ENCODE measurements at places on chromosomes 6 and 20.

DNA sequence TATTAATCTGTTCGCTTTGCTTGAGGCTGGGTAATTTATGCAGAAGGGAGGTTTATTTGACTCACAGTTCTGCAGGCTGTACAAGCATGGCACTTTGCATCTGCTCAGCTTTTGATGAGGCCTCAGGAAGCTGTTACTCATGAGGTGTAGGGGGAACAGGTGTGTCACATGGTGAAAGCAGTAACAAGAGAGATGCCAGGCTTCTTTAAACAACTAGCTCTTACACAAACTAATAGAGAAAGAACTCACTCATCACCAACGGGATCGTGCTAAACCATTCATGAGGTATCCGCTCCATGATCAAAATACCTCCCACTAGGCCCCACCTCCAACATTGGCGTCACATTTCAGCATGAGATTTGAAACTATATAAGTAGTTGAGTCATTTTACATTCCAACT lies 34.4 kb upstream of the GCLC start:
- no peaks in the 10 kb centered on the region for H3K36me3 ChIP-seq
- H3K4me3 ChIP-seq: no peak overlapping the region
- H3K27ac ChIP-seq: no peak overlapping the region
- H3K4me1 ChIP-seq: peaks cover 5% of the 10 kb centered on the region

- no peak for DNase-seq
- H3K4me3 ChIP-seq: no peak overlapping the region
These were observed 67.2 kb downstream of the SSR1 start for GRCh38 chr6:7245668-7246393.

- H3K4me1 ChIP-seq: no peaks in the 10 kb centered on the region
- no peak overlapping the region for H3K27ac ChIP-seq
- DNase-seq: no peak
- H3K4me3 ChIP-seq: no peak overlapping the region
These were observed 83.0 kb downstream of the SNX5 start for GRCh38 chr20:17885544-17885943.

DNA sequence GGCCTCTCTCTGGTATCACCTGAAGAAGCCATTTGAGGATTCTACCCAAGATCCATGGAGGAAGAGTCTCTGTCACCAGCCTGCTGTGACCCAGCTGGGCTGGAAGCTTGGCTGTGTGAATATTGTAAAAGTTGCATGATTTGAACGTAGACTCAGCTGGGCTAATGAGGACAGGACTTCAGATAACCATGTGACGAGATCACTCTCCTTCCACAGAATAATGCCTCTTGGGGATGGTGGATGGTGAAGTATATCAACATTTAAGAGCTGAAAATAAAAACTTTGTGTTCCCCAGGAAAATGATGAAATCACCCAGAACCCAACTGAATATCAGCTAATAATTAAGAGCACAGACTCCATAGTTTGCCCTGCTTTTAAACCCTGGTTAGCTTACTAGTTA lies 427.9 kb downstream of the CD83 start:
- no peak for DNase-seq
- H3K27ac ChIP-seq: no peak overlapping the region
- H3K36me3 ChIP-seq: no peaks in the 10 kb centered on the region
- H3K4me3 ChIP-seq: no peak overlapping the region

GRCh38 chr6:28865401-28866204 lies 58.2 kb downstream of the TRIM27 start:
- no peaks in the 10 kb centered on the region for H3K4me1 ChIP-seq
- H3K36me3 ChIP-seq: no peaks in the 10 kb centered on the region
- no peaks in the 10 kb centered on the region for H3K27me3 ChIP-seq

- H3K27me3 ChIP-seq: no peaks in the 10 kb centered on the region
- no peak overlapping the region for H3K27ac ChIP-seq
- H3K4me3 ChIP-seq: no peak overlapping the region
- no peak for DNase-seq
- no peaks in the 10 kb centered on the region for H3K36me3 ChIP-seq
- no peaks in the 10 kb centered on the region for H3K4me1 ChIP-seq
These were observed 298.9 kb upstream of the BMP2 start for GRCh38 chr20:6468423-6469116.

DNA sequence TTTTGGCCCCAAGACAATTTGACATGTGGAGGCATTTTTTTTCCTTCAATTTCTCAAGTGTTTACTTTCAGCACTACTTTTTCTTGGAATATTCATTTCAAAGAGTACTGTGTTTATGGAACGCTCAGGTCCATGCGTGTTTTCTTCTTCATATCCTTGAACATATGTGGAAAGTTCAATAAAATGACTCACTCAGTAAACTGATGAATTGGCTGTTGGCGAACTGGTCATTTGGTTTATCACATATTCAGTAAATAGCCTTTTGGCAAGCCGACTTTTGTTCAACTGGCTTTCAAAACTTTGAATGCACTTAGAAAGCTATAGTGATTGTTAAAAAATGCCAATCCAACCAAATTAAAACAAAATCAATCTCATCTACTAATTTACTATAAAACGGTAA lies 964.6 kb upstream of the SLC35B3 start:
- H3K27ac ChIP-seq: no peak overlapping the region
- no peaks in the 10 kb centered on the region for H3K27me3 ChIP-seq
- DNase-seq: no peak
- H3K4me1 ChIP-seq: no peaks in the 10 kb centered on the region
- no peaks in the 10 kb centered on the region for H3K36me3 ChIP-seq

DNA sequence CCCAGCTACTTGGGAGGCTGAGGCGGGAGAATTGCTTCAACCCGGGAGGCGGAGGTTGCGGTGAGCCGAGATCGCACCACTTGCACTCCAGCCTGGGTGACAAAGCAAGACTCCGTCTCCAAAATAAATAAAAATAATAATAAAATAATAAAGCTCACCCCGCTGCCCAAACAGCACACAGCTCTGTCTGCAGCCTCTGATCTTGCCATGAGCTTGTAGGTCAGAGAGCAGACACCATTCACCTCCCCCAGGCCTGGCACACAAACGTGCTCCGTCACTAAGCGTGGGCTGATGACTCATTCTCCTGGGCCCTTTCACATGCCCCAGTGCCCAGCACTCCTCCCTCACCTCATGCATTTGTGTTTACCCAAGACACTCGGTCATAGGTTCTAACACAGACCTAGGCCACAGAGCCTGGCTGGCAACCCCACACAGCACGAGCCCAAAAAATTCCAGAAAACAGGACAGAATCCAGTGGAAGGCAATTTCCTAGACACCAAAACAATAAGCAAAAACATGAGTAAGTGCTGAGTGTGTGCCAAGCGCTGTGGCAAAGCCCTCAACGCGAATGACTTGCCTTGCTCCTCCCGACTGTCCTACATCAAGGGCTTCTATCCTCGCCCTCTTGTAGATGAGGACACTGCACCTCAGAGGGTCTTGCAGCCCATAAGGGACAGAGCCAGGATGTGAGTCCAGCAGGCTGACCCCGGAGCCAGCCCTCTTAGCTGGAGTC lies 18.0 kb downstream of the ATP9A start:
- H3K27ac ChIP-seq: peak overlapping the region; percentile 90
- H3K4me3 ChIP-seq: no peak overlapping the region
- peak; percentile 94 for DNase-seq
- H3K36me3 ChIP-seq: no peaks in the 10 kb centered on the region
- no peaks in the 10 kb centered on the region for H3K27me3 ChIP-seq

DNA sequence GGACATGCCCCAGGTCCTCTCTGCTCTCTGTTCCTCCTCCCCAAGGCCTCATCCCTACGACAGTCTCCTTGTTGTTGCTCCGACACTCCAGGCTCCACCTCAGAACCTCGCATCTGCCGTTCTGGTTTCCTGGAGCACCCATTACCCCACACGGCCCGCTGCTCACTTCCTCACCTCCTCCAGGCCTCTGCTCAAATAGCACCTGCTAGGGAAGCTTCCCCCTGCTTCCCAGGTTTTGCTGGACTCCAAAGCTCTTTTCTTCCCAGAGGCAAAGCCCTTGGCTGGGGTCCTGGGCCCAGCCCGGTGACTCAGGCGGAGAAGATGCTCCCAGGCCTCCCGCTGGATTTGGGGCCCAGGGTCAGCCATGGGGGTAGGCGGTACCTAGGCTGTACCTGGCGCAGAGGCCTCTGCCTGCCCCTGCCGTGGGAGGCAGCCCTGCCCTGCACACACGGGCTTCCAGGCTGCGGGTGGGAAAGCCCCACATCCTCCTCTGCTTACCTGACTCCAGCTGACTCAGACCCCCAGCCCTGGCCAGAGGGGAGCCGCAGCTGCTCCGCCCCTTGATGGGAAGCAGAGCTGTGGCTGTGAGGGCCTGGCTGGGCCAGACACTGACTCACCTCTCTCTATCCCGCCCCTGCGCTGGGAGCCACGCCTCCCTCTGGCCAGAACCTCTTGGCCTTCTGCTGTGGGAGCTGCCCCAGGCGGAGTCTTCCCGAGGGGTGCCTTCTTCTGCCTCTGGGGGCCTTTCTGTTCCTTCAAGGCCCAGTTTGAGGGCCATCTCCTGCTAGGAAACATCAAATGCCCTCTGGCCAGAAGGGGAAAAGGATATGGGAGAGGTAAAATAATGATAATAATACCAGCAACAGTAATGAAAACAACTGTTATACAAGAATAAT lies 130.5 kb downstream of the CEBPB start:
- peak; percentile 97 for DNase-seq
- H3K4me1 ChIP-seq: peaks cover 6% of the 10 kb centered on the region
- peak overlapping the region; percentile 67 for H3K27ac ChIP-seq
- no peaks in the 10 kb centered on the region for H3K36me3 ChIP-seq

- H3K4me1 ChIP-seq: no peaks in the 10 kb centered on the region
- no peak overlapping the region for H3K4me3 ChIP-seq
- H3K27me3 ChIP-seq: no peaks in the 10 kb centered on the region
- DNase-seq: peak; percentile 21
These were observed 181.8 kb downstream of the DLL1 start for GRCh38 chr6:170108890-170109587.

GRCh38 chr6:38239719-38240451 lies 399.8 kb downstream of the BTBD9 start:
- H3K27me3 ChIP-seq: no peaks in the 10 kb centered on the region
- H3K4me3 ChIP-seq: no peak overlapping the region
- no peaks in the 10 kb centered on the region for H3K36me3 ChIP-seq
- DNase-seq: no peak

DNA sequence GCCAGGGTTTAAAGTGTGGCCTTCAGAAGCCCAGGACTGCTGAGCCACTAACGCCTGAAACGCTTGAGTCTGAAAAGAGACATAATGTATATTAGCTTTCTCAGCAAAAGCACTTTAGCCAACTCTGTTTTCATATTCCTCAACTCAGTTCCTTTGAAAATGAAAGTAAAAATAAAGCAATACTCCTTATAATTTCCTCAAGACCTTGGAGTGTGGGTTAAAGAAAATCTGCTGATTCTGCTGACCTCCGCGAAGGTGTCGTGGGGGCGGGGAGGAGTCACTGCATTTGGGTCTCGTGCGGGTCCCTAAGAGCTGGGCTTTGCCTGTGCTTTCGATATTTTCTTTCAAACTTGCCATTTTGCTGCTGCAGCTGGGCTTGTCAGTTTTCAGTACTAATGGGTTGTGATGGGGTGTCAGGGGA lies 142.2 kb upstream of the ARID1B start:
- H3K36me3 ChIP-seq: no peaks in the 10 kb centered on the region
- DNase-seq: no peak
- peak overlapping the region; percentile 57 for H3K4me3 ChIP-seq
- H3K27me3 ChIP-seq: no peaks in the 10 kb centered on the region

GRCh38 chr20:8154638-8155037 lies 22.6 kb downstream of the PLCB1 start:
- H3K27ac ChIP-seq: no peak overlapping the region
- no peak for DNase-seq
- no peaks in the 10 kb centered on the region for H3K27me3 ChIP-seq
- H3K4me3 ChIP-seq: no peak overlapping the region
- no peaks in the 10 kb centered on the region for H3K36me3 ChIP-seq

GRCh38 chr6:68951270-68951669 lies 316.2 kb downstream of the ADGRB3 start:
- H3K36me3 ChIP-seq: no peaks in the 10 kb centered on the region
- no peaks in the 10 kb centered on the region for H3K4me1 ChIP-seq
- H3K27ac ChIP-seq: no peak overlapping the region
- H3K4me3 ChIP-seq: no peak overlapping the region
- no peaks in the 10 kb centered on the region for H3K27me3 ChIP-seq

DNA sequence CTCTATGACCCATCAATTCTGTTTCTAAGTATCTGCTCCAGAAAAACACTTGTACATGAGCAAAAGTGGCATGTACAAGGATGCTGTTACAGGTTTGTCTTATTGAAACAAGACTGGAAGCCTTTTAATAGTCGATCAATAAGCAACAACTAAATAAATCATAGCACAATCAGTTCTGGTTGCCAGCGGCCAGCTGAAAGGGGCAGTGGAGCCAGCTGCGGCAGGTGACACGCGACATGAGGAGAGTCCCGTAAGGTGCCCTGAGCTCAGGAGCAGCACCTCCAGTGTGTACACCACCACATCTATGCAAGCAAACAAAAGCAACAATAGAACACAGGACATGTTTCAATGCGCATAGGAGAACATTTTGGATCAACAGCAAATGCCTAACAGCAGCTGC lies 20.7 kb upstream of the NNAT start:
- DNase-seq: no peak
- no peak overlapping the region for H3K4me3 ChIP-seq
- H3K36me3 ChIP-seq: no peaks in the 10 kb centered on the region
- H3K4me1 ChIP-seq: no peaks in the 10 kb centered on the region

DNA sequence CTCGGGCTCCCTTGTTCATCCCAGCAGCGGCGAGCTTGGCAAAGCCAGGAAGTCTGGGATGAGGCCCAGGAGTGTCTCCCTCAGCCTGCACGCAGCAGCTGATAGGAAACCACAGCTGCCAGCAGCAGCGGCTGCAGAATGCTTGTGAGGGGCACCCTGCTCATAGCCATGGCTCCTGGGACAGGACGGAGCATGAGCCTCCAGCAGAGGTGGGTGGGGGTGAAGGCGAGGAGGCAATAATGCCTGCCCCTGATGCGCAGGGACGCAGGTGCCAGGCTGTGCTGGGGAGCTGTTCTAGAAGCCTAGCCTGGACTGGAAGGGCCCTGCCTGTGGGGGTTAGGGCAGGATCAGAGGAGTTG lies 157.9 kb downstream of the CD83 start:
- H3K27ac ChIP-seq: no peak overlapping the region
- DNase-seq: no peak
- no peaks in the 10 kb centered on the region for H3K27me3 ChIP-seq
- peaks cover 11% of the 10 kb centered on the region for H3K4me1 ChIP-seq

- no peaks in the 10 kb centered on the region for H3K27me3 ChIP-seq
- DNase-seq: no peak
- no peaks in the 10 kb centered on the region for H3K36me3 ChIP-seq
- no peaks in the 10 kb centered on the region for H3K4me1 ChIP-seq
These were observed 158.9 kb upstream of the OLIG3 start for GRCh38 chr6:137652961-137653705.
